ENCODE measurements at places on chromosomes 2 and 18. TPM values are rescaled to one million over a fixed set of nuclear protein-coding genes. Genes with fewer than 3 reads are reported as not detected.

Gene TEX44
- not detected for total RNA-seq

Gene DPP10
- total RNA-seq = not detected

Gene CSRNP3
- not detected for total RNA-seq

Gene XDH
- total RNA-seq = not detected

Gene MYO3B
- total RNA-seq = 0.17 TPM

Gene GPR45
- total RNA-seq = not detected

Gene FAHD2B
- 28.1 TPM for total RNA-seq

Gene RNASEH1
- 23.0 TPM for total RNA-seq

Gene C2orf78
- total RNA-seq = not detected

Gene DNAJC5G
- not detected for total RNA-seq

Gene TSPYL6
- not detected for total RNA-seq

Gene EPG5
- total RNA-seq = 21.2 TPM

Gene TUBB8B
- not detected for total RNA-seq

Gene OTX1
- not detected for total RNA-seq

Gene MLPH
- total RNA-seq = not detected

Gene TTN
- 0.91 TPM for total RNA-seq

Gene LYPD6
- not detected for total RNA-seq

Gene ITGA4
- total RNA-seq = 26.6 TPM

Gene HOXD11
- not detected for total RNA-seq

Gene PROKR1
- total RNA-seq = not detected

Gene ADRA2B
- total RNA-seq = 0.52 TPM

Gene CCL20
- 13.1 TPM for total RNA-seq

Gene ASTL
- total RNA-seq = 2.6 TPM

Gene ATF2
- 48.0 TPM for total RNA-seq

Gene SLC40A1
- total RNA-seq = 4.1 TPM
